ENCODE measurements at places on chromosomes 1 and 21.

GRCh38 chr1:247500865-247501264 is 35.4 kb downstream of the OR2C3 start:
- no peak for DNase-seq

DNA sequence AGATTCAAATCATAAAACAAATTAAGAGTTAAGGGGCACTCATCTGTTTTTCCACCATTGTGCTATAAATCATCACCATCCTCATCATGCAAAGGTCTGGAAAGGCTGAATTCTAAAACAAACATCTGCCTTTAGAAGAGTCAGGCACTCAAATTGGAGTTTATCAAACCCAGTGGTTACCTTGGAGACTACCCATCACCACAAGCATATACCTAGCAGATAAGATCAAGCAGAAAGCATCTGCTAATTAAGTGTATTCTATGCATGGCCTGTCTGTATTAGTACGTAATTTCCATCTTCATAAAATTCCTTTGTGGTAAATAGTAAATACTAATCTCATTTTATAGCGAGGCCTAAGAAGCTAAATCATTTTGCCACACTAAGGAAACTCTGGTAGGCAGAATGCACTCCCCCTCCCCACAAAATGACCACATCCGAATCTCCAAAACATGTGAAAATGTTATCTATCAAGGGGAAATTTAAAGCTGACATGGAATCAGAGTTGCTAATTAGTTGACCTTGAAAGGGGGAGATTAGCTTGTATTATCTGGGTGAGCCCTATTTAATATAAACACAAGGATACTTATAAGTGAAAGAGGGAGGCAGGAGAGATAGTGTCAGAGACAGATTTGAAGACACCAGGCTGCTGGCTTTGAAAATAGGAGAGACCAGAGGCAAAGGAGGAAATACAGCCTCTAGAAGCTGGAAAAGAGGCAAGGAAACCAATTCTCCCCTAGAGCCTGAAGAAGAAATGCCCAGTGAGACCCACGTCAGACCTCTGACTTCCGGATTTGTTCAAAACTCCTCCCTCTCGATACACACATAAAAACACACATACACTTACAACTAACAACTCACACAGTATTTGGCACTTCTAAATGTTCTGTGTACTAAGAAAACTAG is 23.2 kb downstream of the ARID4B start:
- no peak for DNase-seq

GRCh38 chr1:185570962-185571361 is 163.2 kb upstream of the HMCN1 start:
- DNase-seq: no peak

- DNase-seq: no peak
Measured at GRCh38 chr1:64043288-64043687, 160.1 kb upstream of the UBE2U start.

GRCh38 chr21:25489673-25490072 is 117.6 kb downstream of the MRPL39 start:
- DNase-seq: no peak

- no peak for DNase-seq
Measured at GRCh38 chr1:91885213-91885715, 687 bp downstream of the TGFBR3 start.

DNA sequence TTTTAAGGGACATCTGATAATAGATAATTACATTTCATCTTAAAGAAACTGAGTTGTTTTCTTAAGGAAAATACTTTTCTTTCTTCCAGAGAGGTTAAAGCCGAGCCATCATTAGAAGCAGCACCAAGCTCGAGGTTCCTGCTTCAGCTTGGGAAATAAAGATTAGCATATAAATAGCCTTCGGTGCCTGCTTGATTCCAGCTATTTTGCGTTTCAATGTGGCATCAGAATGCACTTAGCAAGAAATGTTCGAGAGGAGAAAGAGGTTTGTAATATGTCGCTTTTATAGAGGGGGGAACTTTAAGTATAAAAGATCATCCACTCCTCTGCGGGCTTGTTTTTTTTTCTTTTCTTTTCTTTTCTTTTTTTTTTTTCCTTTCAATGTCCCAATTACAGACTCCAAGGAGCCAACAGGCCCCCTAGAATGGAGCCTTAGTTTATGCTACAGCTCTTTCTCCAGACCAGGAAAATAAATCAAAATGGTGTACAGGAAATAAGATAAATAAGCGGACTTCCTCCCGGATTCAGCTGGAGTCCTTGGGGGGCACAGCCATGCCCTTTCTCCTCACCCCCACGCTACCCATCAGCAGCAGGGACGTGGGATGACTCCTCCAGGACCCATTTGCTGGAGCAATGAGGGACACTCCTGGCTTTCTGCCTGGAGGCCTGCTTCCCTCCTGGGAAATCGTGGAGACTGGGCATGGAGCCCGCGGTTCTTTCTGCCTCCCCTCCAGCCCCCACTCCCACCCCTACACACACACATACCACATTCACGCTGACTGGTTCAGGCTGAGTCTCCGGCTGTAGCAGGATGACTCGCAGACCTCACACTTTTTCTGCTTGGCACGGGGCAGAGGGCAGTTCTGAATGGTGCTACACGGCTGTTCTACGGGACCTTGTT is 131.6 kb downstream of the RRAGC start:
- peak; percentile 35 for DNase-seq

DNA sequence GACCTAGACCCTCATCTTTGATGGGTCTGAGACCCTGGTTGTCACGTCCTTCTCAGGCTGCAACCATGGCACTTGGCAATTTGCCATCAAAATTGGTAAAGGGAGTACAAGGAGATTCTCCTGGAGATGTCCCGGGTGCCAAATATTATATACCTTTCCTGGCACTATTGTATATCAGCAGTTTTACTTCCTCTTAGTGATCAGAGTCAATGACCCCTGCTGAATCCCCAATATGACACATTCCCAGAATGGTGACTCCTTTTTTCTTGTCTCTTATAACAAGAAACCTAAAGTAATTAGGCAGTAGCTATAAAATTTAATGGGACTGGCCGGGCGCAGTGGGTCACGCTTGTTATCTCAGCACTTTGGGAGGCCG is 39.6 kb upstream of the CDC42BPA start:
- DNase-seq: no peak

DNA sequence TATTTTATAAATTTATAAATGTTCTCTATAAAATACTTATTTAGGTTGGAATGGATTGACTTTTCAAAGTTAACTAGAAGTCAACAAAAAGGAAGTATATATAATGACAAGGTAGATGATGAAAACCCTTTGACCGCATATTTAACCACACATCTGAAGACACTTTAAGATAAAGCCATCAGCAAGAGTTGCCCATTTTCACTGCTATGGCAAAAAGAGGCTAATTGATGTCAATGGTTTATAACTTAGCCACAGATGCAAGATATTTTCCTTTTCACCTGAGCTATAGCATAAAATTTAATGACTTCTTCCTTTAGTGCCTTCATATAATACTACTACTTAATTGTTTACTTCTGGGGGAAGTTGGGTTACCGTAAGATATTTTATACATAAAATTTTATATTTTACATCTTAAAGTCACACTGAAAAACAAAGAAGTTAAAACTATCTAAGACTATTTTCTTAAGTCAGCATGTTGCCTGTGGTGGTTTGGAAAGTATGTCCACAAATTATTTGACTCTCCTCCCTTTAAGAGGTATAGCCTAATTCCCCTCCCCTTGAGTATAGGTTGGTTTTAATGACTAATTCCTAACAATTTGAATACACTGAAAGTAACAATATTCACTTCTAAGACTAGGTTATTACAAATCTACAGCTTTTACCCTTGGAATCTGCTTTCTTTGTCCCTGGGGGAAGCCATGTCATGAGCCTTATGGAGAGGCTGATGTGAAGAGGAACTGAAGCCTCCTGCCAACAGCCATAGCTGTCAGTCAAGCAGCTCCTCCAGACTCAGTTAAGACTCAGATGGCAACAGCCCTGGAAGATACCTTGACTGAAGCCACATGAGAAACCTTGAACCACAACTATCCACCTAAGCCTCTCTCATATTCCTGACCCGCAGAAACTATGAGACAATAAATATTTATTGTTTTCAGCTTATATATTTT is 40.3 kb upstream of the LRRC8B start:
- DNase-seq: no peak

DNA sequence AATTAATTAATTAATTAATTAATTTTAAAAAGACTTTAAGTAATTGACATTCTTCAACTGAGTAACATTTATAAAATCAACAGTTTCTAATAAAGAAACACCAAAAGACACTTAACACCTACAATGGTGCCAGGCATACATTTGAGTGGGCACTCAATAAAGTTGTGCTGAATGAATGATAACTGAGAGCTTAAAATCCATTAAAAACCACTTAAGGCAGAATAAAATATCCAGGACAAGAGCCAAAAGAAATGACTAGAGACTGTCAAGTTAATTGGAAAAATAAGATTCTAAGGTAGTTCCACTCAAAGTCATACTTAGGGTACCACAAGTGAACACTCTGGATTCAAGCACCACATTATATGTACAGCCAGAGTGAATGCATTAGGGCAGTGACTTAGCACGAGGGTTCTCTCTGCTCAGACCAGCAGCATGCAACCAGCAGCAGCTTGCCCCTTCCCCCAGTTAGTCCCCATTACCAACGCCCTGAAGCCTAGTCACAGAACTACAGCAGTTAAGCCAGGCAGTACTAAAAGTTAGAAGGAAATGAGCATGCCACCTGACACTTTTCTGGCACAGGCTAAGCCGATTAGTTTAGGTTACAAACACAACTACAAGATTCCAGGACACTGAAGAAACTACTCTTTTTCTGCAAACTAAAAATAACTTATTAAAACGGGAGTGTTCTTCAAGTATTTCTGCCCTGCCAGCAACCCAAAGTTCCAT is 46.5 kb downstream of the LUZP1 start:
- peak; percentile 59 for DNase-seq

- no peak for DNase-seq
Measured at GRCh38 chr1:228781161-228781808, 46.0 kb downstream of the RHOU start.

- DNase-seq: no peak
Measured at GRCh38 chr1:224201383-224201782, 18.3 kb downstream of the DEGS1 start.

- DNase-seq: no peak
Measured at GRCh38 chr1:89866568-89866967, 45.7 kb downstream of the LRRC8D start.

GRCh38 chr1:33349778-33350610 is 29.1 kb upstream of the A3GALT2 start:
- no peak for DNase-seq

GRCh38 chr1:224217655-224218623 is 34.9 kb downstream of the DEGS1 start:
- DNase-seq: no peak

DNA sequence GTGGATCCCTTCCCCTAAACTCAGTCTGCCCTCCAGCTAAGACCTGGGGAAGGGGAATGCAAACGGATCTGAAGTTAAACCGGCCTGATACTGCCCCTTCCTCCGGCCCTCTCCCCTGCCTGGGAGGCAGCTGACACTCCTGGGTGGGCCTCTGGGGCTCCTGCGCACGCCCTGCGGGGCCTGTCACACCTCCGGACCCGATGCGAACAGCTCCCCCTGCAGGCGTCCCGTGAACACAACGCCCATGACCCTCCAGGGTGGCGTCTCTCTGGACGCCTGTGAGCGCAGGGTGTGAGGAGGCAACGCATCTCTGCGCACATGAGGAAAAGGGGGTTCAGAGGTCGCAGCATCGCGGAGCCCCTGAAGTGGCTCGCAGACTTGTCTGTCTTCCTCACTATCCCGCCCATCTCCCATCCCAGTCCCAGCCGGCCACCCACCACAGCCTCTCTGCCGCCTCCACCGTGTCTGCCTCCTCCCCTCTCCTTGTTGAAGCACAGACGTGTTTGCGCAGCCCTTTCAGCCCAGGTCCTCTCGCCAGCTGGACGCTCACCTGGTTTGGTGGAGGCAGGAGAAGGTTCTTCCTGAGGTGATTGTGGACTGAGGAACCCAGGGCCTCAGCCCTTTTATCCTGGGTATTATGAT is 421 bp upstream of the LCE3A start:
- DNase-seq: no peak

GRCh38 chr1:6000444-6001288 is 8.4 kb upstream of the NPHP4 start:
- no peak for DNase-seq

GRCh38 chr1:159897962-159898361 is 2.0 kb downstream of the CFAP45 start:
- no peak for DNase-seq

GRCh38 chr1:208041505-208041904 is 130.6 kb upstream of the CD34 start:
- DNase-seq: no peak

GRCh38 chr1:6163973-6164617 is 16.0 kb downstream of the CHD5 start:
- DNase-seq: no peak

- DNase-seq: no peak
Measured at GRCh38 chr1:185412385-185413087, 95.5 kb upstream of the IVNS1ABP start.

DNA sequence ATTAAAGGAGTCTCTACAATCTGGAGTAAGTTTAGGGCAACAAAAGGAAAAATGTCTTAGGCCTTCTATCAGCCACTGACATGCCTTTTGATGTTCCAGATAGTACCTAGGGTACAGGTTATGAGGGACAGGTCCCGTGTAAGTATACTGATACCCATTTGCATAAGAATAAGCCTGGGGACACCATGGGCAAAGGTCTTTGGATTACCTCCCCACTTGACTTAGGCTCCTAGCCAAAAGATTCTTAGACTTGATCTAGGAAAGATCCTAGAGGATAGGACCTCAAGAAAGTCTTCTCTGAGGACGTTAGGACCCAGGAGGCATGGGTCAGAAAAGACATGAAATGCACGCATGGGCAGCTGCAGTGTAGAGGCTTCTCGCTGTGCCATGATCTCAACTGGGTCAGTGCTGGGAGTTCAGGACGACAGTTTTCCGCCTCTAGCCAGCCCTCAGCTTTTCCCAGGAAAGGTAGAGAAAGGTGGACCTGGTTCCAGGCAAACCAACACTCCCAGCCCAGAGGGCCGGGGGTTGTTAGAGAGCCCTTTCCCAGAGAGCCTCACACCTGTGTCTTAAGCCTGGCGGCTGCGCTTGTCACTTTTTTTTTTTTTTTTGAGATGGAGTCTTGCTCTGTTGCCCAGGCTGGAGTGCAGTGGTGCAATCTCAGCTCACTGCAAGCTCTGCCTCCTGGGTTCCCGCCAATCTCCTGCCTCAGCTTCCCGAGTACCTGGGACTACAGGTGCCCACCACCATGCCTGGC is 26.6 kb downstream of the MSTO1 start:
- DNase-seq: no peak

DNA sequence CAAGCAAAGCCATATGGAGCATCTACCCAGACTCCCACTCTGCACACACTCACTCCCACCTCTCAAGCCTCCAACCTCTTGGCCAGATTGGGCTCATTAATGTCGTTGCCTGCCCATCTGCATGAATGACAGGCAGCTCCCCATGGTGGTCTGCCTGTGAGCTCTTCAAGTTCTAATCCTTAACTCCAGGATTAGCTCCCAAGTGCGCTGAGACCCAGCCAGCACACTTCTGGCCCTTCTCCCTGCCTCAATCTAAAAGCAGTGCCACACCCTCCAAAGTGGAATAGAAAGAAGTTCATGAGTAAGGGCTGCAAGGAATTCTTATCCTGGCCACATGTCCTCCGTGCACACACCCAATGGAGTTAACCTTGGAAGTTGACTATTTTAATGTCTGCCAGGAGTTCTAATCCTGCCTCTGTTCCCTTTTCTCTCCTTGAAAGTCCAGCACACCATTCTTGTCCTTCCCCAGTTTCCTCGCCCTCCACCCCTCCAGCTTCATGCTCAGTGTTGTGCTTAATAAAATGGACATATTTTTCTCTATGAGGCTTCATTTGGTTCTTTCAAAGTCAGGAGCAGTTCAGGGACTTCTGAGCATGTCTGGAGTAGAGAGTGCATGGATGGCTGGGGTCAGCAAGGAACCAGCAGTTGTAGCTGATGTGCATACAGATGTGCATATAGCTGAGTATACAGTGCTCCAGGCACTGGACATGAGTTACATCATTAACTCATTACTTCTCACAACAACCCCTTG is 30.1 kb downstream of the CAMK1G start:
- DNase-seq: no peak
